ENCODE measurements at places on chromosomes 4 and X. TPM values are rescaled to one million over a fixed set of nuclear protein-coding genes. Genes with fewer than 3 reads are reported as not detected.

The MAP7D2 gene
- total RNA-seq: under 0.01 TPM

The NDST3 gene
- total RNA-seq: 0.26 TPM

The SULT1B1 gene
- total RNA-seq: 0.52 TPM

The SYN1 gene
- total RNA-seq: 3.5 TPM

The MRFAP1L1 gene
- 52.2 TPM for total RNA-seq
